Hematopoietic multipotent progenitor cell treated with erythropoietin and hydrocortisone succinate and interleukin-3 and kit ligand, for 8 days (in vitro differentiated cells): ENCODE measurements at places on chromosomes 5 and 9.

DNA sequence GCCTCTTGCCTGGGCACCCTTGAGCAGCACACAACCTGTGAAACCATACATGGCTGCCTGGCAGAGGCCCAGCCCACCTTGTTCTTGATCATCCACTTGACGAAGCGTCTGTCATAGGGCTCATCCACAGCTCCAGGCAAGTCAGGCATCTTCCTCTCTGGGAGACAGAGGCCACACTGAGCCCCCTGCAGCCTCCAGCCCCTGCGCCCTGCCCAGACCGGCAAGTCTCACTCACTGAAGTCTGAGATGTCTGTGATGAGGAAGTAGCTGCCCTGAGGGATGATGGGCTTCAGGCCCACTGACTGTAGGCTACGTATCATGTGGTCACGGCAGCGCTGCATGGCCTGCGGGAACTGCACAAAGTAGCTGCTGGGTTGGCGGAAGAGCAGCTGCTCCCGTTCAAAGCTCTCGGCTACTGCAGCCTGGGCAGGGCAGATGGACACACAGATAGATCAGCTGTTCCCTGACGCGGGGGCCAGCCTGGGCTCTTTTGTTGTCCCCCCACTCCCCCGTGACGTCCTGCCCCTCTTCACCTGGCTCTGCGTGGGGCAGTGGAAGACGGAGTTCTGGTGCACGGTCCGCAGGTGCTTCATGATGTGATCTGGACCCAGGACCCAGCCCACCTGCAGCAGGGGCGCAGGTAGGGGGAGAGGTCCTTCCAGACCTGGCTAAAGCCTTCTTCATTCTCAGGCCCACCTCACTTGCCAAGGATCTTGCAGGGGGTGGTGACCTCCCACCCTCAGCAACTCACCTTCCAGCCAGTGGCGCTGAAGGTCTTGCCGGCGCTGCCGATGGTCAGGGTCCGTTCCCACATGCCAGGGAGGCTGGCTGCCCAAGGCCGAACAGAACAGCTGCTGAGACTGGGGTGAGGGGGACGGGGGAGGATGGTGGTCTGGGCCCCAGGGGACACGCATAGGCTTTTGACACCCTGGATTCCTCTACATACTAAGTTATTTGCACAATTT is 5.9 kb upstream of the SPOUT1 start:
- DNase-seq, result no peak

- DNase-seq, result no peak
These were observed 573.1 kb downstream of the TLE4 start for GRCh38 chr9:80144856-80145255.

- DNase-seq, result peak; percentile 61
These were observed 13.5 kb downstream of the IL12B start for GRCh38 chr5:159316519-159317383.

DNA sequence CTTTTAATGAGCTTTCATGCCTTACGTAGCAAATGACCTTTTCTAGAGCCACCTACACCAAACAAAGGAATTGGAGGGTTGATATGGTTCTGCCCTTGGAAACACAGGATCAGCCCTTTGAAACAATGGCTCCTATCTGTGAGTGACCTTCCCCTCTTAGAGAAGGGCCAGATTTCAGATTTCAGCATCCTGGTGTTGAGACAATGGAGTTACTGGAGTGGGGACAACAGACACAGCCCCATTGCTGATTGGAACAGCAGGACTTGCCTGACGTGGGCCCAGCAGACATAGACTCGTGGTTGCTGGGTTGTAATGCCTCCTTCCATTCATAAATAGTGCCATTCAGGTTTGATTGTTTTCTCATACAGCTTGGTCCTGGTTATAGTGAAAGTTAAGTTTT is 96.0 kb downstream of the GALNT10 start:
- DNase-seq, result no peak

DNA sequence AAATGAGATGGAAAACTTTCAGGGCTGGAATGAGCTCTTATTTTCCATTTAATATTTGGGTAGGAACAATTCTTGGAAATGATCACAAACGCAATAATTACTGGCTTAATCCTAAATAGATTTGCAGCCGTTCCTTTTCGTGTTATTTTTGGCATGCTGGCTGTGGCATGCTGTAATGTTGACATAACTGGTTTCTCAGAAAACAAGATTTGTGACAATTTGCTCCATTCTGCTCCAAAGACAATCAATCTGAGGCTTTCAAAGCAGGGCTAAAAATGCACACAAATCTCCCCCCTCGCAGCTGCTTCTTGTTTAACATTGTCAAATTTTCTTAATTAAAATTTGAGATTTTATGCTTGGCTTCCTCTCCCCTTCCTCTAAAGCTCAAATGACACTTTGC is 151.2 kb downstream of the TTC39B start:
- DNase-seq, result no peak

DNA sequence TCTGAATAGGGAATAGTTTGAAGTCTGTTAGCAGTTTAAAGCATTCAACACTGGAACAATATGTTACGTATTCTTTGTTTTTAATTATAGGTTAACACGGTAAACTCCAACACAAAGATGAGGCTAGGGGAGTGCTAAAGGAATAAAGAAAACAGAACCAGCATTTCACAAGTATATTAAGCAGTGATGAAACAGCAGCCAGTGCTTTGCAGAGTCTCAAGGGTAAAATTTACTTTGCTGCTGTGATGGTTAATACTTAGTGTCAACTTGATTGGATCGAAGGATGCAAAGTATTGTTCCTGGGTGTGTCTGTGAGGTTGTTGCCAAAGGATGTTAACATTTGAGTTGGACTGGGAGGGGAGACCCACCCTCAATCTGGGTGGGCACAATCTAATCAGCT is 30.0 kb upstream of the GSN start:
- no peak for DNase-seq

- DNase-seq, result peak; percentile 83
These were observed at the start of gene RNF224 for GRCh38 chr9:137227054-137227852. Gene RNF224 (plus strand): TSS chr9:137227502. CDS start chr9:137228336, 834 bp downstream.

DNA sequence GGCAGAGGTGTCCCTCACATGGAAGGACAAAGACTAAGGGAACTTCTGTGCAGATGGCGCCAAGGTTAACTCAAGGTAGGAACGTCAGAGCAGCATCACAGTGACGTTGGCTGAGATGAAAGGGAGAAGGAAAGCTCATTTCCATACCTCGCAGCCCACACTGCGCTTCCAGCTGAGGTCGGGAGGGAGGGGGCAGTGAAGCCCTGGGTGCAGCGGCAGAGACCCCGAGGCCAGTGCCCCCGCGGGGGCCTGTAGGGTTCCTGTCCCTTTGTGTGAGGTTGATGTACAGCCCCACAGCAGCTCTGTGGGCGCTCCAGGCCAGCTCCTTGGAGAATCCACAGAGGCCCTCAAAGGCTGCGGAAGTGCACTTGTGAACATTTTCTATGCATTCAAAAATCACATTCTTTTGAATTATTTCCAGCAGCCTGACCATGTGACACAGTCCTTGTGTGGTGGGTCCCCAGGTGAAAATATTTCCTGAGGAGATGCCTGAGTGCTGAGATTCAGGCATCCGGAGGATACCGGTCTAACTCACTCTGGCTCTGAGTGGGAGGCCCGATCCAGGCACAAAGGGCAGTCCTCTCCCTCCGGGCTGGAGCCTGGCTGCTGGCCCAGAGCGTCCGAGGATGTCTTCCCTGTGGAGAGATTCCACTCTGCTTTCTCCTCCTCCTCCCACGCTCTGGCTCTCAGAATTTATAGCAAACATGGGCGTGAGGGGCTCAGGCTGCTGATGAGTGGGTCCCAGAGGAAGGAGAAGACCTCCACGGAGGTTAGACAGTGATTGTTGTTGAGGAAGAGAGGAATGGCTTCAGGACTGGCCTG is 150.7 kb downstream of the ICE1 start:
- DNase-seq, result no peak

GRCh38 chr5:121897341-121897740 is 45.7 kb downstream of the FTMT start:
- DNase-seq, result no peak

DNA sequence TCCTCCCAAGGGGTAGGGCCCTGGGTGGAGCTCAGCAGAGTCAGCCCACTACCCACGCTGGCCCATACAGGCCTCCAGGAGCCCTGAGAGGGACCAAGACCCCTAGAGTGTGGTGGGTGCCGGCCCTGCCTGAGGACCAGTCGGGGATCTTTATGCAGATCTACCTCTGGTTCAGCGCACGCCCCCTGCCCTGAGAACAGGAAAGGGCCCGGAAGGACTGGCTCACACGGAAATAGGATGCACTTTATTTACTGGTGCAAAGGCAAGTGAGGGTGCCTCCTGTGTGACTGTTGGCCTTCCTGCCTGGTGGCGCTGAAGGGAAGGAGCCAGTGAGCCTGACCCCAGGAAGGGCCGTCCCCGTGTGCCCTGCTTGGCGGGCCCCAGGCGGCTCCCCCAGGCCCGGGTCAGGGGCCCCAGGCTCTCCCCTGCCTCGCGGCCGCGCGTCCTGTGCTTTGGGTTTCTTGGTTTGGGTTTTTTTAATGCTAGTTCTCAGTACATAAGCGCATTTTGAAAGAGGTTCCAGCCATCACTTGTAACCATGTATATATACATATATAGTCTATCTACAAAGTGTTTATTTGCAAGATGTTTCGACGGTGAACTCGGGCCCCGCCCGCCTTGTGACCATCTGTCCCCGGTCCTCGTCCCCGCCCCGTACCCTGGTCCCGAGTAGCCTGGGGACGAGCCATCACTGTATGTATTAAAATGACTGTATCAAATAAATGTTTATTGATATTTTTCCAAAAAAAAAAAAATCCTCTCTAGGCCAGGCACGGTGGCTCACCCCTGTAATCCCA is 76.4 kb upstream of the ROR2 start:
- no peak for DNase-seq

DNA sequence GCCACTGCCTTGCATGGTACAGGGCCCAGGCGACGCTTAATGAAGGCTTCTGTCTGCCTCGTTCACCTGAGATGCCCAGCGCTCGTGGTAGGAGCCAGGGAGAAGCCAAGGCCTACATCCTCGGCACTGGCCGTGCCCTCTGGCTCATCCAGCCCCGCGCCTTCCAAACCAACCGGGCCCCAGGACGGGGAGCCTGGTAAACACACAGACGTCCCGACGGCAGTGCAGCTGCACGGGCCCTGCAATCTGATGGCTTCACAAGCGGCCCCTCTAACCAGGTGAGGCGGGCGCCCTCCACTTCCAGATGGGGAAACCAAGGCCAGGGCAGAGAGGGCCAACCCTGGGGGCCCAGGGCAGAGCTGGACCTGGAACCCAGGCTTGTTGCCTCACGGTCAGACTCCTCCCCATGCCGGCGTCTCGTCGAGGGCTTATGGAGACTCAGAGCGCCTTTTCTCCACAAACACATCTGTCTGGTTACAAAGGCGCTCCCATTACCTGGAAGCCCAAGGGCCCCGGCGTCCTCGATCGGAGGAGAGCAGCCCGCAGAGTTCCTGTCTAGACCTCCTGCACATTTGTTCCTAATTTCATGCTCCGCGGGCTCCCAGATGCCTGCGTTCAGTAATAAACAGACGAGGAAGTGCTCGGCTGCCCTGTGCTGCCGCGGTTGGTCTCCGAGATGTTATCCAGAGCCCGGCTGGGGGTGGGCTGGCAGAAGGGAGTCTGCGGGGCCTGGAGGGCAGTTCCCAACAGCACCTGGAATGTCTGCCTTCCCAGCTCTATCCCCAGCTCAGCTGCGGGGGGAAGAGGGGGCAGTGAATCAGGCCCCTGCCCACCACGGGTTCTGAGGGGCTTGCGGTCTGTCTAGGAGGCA is 23.5 kb downstream of the FAM163B start:
- DNase-seq, result no peak

DNA sequence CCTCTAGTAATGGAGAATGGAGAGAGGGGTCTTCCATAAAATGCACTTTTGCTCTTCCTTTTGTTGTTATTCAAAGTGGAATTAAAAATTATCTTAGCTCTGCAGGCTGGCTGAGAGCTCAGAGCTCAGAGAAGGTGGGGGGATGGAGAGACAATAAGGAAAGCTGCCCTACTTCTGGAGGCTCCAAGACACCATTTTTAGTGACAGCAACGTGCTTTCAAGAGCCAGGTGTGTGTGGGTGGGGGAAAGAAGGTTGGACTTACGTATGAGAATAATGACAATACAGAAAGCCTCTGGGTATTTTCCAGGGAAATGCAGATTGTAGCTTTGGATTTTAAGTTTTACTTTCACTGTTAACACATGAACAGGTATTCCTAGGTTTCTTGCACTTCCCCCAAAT is 173.9 kb downstream of the TRPM3 start:
- DNase-seq, result peak; percentile 14

DNA sequence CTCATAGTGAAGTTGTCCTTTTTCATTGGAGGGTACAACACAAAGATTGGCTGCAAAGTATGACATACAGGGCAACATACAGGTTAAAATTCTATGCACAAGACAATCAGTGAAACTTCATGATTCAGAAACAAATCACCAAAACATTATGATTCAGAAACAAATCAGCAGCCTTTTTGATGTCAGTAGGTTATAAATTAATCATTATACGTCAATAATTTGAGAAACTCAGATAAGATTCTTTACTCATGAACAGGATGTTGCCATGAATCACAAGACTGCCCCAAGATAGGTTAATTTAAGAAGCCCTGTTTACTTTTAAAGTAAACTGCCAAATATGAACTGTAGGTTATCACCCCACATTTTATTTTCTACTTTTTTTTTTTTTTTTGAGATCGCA is 62.2 kb upstream of the IL33 start:
- DNase-seq, result no peak

DNA sequence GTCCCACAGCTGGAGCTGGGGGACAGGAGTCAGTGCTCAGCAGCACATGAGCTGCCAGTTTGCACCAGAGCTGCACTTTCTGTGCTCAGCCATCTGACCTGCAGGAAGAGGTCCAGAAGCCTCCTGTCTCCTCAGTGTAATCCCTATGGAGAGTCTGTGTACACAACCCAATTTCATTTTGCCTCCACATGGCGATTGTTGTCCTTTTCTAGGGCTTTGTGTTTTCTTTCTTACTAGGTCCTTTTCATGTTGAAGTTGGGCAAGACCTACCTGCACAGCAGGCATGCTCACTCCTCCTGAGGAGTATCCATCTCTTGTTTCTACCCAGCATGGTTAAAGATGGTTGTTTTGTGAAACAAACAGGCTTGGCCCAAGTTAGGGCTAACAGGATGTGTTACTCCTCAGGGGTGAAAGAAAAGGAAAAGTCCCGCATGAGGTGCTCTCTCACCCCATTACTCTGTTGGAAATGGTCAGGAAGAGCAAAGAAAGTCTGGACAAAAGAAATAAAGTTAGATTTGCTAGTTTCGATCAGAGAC is 273.0 kb downstream of the TMEM167A start:
- DNase-seq, result no peak

DNA sequence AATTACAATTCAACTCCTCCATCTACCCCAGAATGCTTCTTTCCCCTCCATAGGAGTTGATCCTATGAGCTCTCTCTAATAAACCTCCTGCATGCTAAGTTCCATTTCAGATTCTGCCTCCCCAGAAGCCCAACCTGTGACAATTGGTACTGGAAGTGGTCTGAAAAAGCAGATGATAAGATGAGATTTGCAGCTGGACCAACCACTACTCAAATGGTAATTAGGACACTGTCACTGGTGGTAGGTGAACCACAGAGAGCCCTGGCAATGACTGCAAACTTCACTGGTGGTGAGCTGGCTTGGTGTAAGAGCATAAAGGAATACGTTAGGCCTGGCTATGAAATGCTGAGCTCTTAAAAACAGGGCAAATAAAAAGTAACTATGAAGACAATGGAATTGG is 112.6 kb downstream of the ESM1 start:
- DNase-seq, result no peak
